ENCODE measurements at places on chromosomes 7 and 10.

- no peak for DNase-seq
These were observed 23.0 kb upstream of the IGFBP3 start for GRCh38 chr7:45944058-45944457.

DNA sequence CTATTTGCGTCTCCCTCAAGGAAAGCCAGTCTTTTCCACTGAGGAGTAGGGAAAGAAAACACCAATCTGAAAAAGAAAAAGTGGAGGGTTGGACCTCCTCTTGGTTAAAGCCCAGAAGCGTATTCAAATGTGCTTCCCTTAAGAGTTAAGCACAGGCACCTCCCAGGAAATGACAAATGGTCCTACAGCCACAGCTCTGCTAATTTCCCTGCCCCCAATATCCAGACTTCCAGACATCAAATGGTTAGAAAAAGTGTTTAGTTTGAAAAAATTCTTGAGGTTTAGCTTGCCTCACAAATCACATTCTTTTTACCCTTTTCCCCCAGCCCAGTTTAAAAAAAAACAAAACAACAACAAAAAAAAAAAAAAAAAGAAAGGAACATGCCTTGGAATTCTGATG is 19.0 kb upstream of the COL1A2 start:
- no peak for DNase-seq

DNA sequence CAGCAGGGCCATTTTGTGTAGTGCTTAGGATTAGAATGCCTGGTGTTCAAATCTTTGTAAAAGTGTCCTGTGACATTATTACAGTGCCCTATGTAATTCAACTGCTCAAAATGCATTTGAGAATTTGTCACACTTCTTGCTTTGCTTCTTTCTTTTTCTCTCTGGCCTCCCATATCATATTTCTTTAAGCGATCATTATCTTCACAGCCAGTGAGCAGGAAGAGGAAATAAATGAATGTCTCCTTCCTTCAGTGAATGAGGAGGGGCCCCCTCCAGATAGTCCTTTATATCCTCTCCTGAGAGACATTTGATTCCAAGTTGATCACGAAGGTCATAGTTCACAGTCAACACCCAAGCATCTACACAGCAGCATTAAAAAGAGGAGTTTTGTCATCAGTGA is 425.1 kb upstream of the NPVF start:
- no peak for DNase-seq

GRCh38 chr7:115678086-115678982 is 352.2 kb downstream of the TFEC start:
- DNase-seq, result no peak

GRCh38 chr10:96229568-96230030 is 41.8 kb downstream of the BLNK start:
- peak; percentile 64 for DNase-seq

GRCh38 chr10:96252730-96253129 is 18.6 kb downstream of the BLNK start:
- no peak for DNase-seq

GRCh38 chr7:50436133-50436806 is 13.9 kb downstream of the FIGNL1 start:
- DNase-seq, result no peak

- no peak for DNase-seq
These were observed 126.3 kb upstream of the CELF2 start for GRCh38 chr10:10891124-10892082.

DNA sequence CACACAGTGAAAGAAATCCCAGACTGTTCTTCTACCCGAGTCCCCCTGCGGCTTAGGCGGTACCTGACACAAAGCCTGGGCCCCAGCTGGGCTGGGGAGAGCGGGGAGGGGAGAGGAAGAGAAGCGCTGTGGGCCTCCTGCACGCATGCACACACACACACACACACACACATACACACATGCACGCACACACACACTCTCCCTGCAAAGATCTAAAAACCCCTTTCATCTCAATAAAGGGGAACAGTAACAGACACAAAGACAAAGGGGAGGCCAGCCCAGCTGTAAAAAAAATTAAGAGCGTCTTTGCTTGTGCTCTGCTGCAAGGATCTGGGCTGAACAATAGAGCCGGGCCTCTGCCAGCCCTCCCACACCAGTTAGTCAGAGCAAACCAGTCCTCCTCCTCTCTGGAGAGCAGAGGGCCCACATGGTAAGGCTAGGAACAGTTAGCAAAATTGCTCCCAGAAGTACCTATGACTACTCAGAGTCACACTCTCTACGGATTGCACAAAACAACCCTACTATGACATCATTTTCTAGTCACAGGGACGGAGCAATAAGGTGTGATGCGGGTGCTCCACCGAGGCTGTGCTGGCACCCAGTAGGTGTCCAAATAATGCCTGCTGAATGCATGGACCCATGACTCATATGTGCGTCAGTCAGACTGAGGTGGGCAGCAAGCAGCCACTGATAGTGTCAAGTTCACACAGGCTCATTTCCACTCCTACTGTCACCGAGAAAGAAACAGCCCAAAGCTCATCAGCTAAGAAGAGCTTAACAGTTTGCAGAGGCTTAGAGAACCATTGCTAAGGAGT is 9.2 kb downstream of the ITPRIP start:
- peak; percentile 79 for DNase-seq

GRCh38 chr7:20270867-20271266 is 53.7 kb upstream of the MACC1 start:
- DNase-seq, result no peak

DNA sequence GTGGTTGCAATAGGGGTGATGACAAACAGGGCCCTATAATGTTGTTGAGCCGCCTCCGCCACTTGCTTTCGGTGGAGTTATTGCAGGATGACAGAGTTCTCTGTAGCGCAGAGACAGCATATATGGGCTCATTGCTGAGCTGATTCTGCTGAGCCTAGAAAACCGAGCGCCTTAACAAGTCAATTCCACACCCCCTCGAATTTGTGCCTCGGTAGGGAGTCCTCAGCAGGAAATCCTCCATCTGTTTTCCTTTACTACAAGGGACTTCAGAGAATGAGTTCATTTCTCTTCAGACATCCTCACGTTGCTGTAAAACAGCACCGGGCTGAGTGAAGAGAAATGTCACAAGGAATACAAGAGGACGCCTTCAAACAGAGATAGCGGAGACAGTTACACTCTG is 90.7 kb upstream of the KIAA1217 start:
- no peak for DNase-seq

DNA sequence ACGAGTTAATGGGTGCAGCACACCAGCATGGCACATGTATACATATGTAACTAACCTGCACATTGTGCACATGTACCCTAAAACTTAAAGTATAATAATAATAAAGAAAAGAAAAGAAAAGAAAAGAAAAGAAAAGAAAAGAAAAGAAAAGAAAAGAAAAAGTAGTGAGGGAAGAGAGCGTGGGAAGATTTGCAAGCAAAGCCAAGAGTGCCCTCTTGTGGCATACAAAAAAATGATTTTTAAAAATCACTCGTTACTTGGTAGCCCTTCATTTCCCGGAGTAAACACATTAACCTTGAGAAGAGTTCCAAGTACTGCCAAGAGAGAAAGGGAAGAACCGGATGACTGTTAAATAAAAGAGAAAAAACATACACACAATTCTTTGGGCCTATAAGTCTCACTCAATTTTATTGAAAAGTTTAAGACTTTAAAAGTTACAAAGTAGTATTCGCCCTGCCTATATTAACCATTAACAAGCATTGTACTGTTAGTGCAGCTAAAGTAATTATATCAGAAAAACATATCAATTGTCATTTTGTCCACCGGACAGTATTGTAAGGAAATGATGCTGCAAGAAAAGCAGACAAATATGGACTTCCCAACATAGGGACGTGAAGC is 6.2 kb upstream of the CH25H start:
- no peak for DNase-seq

DNA sequence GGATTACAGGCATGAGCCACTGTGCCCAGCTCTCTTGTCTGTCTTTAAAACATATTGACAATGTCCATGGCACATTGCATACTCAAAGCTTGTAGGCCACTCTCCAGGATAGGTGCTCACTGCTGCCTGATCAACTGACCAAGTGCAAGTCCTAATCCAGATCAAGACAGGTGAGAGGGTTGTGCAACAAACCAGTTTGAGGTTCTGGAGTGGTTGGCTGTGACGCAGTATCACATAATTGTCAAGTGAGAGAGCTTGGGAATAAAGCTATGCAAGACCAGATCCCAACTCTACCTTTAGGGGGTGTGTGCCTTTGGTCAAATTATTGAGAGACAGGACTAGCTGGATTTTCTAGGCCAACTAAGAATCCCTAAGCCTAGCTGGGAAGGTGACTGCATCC is 43.0 kb upstream of the OPN4 start:
- no peak for DNase-seq

GRCh38 chr10:6045314-6045848 is 16.8 kb downstream of the IL2RA start:
- no peak for DNase-seq

DNA sequence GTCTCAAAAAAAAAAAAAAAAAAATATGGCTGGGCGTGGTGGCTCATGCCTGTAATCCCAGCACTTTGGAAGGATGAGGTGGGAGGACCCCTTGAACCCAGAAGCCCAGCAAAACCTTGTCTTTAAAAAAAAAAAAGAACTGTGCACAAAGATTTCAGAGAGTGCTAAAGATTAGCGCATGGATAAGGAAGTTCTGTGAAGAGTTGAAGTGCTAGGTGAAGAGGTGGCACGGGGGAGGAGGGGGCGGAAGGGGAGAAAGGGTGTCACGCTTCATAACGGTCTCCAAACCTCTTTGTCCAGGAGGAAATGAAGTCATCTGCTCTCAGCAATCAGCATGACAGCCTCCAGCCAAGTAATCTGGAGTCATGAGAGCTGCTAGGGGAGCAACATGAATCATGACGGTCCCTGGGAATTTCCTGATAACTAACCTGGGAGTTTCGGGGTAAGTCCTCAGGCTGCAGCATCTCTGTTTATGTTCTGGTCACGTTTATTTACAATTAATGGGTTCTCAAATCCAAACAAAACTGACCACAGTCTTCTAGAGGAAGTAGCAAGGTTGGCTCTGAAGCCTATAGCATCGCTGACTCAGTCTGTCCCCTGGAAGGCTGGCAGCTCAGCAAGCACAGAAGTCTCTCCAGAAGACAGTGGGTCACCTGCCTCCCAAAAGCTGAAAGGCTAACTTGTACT is 1.9 kb upstream of the PLAU start:
- DNase-seq, result peak; percentile 67

DNA sequence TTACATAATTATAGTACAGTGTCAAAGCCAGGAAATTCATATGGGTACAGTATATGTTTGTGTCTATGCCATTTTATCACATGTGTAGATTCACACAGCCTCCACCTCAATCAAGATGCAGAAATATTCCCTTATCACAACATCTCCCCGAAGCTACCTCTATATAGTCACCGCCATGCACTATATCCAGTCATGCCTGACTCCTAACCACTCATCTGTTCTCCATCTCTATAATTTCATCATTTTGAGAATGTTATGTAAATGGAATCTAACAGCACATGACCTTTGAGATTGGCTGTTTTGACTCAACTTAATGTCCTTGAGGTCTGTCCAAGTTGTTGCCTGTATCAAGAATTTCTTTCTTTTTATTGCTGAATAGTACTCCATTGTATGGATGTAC is 22.3 kb upstream of the SLC25A13 start:
- no peak for DNase-seq

DNA sequence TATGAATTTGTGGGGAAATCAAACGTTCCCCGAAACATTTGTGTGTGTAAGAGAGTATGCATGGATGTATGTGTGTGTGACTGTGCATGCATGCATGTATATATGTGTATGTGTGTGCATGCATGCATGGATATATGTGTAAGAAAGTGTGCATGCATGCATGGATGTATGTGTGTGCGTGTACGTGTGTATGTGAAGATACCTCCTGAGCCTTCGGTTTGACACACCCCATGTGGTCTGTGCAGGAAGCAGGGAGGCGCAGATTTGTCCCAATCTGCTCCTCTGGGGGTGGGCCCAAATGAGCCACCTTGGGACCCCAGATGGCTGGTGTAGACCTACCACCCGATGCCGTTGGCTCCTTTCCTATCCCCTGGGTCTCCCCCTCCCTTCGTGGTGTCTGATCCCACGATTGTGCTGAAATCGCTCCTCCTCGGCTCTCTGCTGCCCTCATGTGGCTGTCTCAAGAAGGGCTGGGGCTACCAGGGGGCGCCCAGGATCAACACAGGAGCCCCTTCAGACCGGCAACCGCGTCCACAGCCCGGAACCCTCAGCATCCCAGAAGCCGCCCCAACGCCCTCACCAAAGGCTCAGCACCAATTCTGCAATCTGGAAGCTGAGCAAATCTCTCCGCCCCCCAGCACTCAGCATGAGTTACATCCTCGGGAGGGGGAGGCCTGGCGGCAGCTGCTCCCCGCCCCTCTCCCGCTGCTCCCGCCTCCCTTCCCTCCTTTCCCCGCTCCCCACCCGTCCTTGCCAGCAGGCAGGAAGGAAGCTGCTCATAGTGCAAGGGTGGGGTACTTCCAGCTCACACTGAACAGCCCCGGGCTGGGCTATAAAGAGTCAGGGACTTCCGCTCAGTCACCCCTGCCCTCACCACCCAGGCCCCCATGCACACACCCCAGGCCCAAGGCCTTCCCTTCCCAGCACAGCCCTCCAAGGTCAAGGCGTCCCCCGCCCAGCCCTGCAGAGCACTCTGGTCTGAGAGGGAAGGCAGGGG is 2.3 kb upstream of the NOS3 start:
- DNase-seq, result peak; percentile 70

GRCh38 chr10:43026039-43026973 is 50.6 kb upstream of the RET start:
- DNase-seq, result no peak

- no peak for DNase-seq
These were observed 77.9 kb downstream of the SGMS1 start for GRCh38 chr10:50545846-50546245.

DNA sequence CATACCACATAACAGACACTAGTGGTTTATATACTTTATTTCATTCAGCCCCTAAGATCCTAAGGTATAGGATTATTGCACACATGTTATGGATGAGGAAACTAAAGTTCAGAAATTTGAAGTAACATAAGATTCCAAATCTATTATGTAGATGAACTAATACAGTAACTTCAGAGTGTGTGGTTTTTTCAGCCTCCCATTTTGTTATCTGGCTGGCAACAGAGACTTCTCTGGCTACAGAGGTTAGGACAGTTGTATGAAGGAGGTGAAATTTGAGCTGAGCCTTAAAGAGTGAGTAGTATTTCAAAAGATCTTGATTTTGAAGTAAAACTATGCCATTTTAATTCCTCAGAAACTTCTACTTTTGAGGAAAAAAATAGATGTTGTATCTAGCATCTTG is 125.4 kb downstream of the MAPK8 start:
- no peak for DNase-seq

DNA sequence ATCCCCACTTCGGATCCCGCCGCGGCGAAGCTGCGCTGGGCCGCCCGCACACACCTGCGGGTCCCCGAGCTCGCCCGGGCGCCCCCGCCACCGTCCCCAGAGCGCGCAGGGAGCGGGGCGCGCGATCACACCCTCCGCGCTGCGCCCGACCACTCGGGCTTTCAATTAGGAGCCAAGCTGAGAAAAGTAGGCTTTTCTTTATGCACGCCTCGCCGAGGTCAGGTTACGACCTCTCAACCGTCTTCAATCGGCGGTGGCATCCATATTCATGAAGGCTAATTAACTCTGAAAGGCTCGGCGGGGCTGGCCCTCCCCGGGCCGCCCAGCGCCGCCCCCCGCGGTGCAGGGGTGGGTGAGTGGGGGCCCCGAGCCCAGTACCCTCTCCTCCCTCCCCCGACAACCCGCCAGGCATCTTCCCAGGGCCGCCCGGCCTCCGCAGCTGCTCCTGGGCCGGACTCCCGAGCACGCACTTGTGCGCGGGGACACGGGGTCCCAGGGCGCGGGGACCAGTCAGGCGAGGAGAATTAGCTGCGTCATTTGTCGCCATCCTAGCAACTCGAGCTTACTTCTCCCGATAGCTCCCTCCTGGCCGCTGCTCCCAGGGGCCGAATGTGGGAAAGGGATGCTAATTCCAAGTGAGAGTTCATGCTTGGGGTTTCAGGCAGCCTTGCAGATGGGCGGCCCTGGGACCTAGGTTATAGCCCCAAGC is 155.5 kb upstream of the LYZL2 start:
- peak; percentile 52 for DNase-seq
